ENCODE measurements at places on chromosomes 3 and 15. TPM values are rescaled to one million over a fixed set of nuclear protein-coding genes. Genes with fewer than 3 reads are reported as not detected.
A peak's percentile ranks its signal among the peaks of the same experiment; 100 is the strongest.

- DNase-seq: peak; percentile 2
Observed at GRCh38 chr3:101643861-101644613, 32.9 kb downstream of the ZBTB11 start.

DNA sequence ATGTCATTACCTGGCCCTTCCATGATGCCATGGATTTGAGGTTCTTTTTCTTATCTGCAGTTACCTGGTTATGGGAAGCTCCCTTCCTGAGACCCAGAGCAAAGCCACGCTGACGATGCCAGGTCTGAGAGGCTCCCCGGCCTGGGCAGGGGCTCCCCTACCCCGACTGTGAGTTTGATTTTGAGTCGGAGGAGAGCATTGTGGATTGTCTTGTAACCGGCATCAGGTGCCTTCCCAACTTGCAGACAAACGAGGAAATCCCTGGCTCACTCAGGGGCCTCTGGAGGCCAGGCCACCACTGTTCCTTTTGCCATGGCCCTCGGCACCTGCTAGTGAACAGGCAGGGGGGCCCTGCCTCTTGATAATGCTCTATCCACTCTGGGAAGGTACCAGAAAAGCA, 151.4 kb downstream of the ATP10A start:
- no peak for DNase-seq

GRCh38 chr15:52326756-52327155, 31.2 kb upstream of the MYO5C start:
- peak; percentile 21 for DNase-seq

GRCh38 chr3:8532251-8532871, 30.7 kb downstream of the LMCD1 start:
- no peak for DNase-seq

DNA sequence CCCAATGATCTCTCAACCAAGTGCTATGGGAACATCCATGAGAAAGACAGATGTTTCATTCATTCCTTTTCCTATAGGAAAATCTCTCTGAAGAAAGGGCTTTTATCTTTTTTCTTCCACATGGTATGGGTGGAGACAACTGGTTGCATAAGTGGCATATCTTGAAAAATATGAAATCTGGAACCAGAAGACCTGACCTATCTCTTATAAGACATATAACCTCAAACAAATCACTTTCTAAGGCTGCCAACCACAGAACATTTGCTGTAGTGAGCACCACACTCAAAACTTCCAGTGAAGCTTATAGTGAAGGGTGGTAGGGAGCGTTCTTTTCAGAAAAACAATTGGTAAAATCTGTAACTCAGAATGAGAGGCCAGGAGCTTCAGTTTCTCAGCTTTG, 58.5 kb downstream of the SHQ1 start:
- no peak for DNase-seq

DNA sequence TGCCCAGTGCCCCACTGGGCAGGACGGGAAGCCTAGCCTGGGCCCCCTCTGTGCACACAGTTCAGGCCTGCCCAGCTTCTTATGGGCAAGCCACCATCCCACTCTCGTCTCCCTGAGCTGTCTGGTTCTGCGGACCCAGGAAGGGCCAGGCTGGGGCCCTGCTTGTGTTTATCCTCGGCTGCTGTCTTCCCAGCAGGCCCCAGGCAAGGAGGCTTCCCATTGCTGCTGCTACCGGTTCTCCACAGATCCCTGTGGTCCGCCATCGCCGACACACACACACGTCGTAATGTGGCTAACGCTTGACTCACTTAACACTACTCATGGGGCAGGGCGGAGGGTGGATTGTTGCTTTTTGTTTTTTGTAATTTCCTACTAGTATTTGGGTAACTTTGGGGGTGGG, 52.4 kb upstream of the SLC6A1 start:
- DNase-seq: no peak

DNA sequence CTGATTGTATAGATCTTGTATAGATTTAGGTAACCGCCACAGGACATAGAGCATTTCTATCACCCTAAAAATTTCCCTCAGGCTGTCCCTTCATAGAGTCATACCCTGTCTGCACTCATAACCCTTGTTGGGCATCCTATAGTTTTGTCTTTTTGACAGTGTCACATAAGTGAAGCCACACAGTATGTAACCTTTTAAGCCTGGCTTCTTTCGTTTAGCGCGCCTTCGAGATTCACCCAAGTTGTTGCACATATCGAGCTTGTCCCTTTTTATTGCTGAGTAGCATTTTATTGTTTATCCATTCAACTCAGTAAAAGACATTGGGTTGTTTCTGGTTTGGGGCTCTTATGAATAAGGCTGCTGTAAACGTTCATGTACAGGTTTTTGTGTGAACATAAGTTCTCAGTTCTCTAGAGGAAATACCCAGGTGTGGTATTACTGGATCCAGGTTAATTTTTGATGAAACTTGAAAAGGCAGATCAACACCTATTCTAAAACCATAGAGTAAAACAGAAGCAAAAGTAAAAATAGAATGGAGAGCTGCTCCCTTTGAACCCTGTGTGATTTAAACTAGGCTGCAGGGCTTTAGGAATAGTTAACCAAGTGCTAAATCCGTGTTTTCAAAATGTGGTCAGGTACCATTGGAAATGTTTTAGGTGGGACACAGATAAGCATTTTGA, 49.5 kb downstream of the CD86 start:
- DNase-seq: no peak

DNA sequence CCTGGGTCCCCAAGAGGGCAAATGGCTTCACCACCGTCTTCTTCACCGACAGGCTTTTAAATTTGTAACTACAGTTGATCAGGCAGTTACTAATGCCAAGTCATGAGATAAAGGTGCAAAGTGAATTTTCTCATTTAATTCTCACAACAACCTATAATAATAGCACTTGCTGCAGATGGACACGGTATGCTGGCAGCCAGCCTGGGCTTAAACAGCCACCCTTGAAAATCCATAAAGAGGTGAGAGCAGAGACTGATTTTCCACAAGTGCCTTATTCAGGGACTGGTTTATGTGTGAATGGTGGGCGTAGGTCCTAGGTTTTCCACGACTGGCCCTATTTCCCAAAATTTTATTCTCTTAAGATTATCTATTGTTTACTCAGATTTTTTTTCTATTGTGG, 117.8 kb downstream of the RAB11A start:
- DNase-seq: no peak

GRCh38 chr3:142881445-142882224, 7.2 kb downstream of the PCOLCE2 start:
- DNase-seq: no peak

DNA sequence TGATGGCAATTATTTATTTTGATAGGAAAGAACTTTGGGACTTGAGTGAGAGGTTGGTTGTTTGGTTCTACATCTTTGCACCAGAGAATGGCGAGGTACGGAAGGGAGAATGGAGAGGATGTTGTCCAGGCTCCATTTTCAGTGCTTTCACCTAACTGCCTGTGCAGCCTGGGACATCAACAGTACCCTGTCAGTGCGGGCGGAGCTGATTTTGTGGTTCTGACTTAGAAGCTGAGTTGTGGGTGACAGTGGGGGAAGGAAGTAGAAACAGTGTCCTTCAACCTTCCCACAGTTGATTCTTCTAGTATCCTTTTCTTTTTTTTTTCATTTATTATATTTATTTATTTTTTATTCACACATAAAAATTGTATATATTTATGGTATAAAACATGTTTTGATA, 95.3 kb downstream of the TIGIT start:
- no peak for DNase-seq

GRCh38 chr15:51629612-51630011, 7.0 kb upstream of the DMXL2 start:
- DNase-seq: no peak

GRCh38 chr3:72517921-72518424, 330.3 kb downstream of the SHQ1 start:
- no peak for DNase-seq

DNA sequence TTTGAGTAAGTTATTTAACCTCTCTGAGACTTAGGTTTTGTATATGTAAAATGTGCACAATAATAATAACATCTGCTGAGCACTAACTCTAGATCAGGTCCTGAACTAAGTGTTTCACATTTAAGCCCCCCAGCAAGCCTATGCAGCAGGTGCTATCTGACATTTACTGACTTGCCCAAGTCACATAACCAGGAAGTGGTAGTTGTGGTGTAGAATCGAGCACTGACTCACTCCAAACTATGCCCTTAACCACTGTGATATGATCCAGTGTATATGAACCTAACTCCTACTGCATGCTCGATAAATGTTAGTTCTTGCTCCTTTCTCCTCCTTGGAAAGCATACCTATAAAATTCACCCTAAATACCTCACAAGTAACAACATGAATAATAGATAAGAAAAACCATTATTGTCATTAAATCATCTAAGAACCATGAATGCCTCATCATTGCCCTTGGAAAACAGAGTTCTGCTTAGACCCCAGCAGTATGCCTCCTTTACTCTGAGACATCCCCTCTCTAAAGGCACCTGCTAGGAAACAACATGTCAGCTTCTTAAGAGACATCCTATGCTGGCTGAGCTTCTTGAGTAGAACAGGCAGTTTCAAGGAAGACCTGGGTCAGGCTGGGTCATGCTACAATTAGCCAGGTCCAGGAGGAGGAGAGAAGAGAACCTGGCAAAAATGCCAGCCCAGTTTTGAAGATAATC, 3.0 kb upstream of the SHC4 start:
- DNase-seq: no peak

DNA sequence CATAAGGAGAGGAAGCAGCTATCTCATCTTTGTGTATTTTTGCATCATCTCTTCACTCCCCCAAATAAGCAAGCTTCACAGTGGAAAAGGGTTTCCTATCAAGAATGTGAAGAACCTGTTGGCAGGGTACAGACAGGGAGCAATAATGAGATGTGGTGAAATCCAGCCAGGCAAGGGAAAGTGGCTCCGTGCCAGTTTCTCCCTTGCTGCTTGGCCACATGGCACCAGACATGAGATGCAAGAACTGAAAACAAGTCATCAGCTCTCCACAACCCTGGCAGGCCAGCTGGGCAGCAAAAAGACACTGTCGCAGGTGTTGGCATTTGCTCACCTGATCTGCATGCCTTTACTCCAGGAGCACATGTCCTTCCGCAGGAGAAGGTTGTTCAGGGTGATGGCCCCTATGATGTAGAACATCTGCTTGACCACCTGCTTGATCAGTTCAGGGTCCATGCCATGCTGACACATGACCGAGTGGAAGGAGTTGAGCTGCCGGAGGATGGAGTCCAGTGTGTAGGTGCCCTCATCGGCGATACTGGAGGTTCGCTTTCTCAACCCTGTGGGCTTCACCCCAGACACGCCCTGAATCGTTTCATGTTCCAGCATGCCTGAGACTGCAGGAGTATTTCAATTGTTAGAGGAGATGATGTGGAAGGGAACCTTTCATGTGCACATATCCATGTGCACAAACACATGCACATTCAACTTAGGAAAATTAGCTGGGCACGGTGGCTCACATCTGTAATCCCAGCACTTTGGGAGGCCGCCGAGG, 23.3 kb upstream of the MYO5C start:
- no peak for DNase-seq

- DNase-seq: no peak
Observed at GRCh38 chr3:65576966-65577365, 461.8 kb downstream of the MAGI1 start.

- DNase-seq: no peak
Observed at GRCh38 chr15:78985859-78986475, 41.1 kb upstream of the CTSH start.

DNA sequence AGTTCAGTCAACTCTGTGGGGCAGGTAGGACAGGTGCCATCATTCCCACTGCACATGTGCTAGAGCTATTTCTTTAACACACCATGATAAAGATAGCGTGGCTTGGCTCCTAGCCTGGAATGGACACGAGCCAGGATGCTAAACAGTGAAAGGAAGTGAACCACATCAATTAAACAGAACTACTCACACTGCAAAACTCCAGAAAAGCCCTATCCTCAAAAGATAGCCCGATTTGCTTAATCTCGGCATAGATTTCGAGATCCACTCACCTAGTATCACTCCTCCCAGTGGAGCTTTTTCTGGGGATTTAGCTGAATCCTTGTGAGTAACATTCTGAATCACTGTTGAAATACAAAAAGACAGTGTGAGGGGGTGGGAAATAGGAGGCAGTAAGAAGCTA, 118.0 kb downstream of the ABI3BP start:
- no peak for DNase-seq

PCSK6 gene
- 15.4 TPM for total RNA-seq

All from occipital lobe (tissue), 3 donors.